Peyer's patch (tissue), 4 donors: ENCODE measurements at places on chromosomes 1 and 21. TPM values are rescaled to one million over a fixed set of nuclear protein-coding genes. Genes with fewer than 3 reads are reported as not detected.

DNA sequence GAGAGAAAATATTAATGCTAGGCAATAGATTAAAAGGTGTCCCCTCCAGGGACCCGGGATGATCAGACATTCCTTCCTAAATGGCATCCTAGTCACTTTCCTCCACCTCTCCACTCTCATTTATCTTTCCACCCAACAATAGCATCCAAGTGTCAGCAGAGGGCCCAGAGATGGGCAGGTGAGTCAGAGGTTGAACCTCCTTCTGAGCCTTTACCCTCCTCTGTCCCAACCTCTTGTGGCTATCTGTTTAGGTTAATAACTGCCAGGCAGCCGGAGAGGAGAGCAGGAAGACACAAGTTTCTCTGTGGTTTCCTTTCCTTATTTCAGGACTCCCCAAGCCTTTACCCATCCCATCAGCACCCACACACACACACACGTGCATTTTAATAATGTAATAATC, 4.1 kb downstream of the GJA5 start:
- no peaks in the 10 kb centered on the region for H3K4me1 ChIP-seq
- no peaks in the 10 kb centered on the region for H3K36me3 ChIP-seq
- DNase-seq, result no peak
- no peaks in the 10 kb centered on the region for H3K27me3 ChIP-seq
- H3K27ac ChIP-seq, result no peak overlapping the region

GRCh38 chr1:234838182-234838581, 228.2 kb upstream of the IRF2BP2 start:
- DNase-seq, result no peak
- no peaks in the 10 kb centered on the region for H3K36me3 ChIP-seq
- peaks cover 10% of the 10 kb centered on the region for H3K4me1 ChIP-seq
- H3K27me3 ChIP-seq, result no peaks in the 10 kb centered on the region
- no peak overlapping the region for H3K4me3 ChIP-seq

DNA sequence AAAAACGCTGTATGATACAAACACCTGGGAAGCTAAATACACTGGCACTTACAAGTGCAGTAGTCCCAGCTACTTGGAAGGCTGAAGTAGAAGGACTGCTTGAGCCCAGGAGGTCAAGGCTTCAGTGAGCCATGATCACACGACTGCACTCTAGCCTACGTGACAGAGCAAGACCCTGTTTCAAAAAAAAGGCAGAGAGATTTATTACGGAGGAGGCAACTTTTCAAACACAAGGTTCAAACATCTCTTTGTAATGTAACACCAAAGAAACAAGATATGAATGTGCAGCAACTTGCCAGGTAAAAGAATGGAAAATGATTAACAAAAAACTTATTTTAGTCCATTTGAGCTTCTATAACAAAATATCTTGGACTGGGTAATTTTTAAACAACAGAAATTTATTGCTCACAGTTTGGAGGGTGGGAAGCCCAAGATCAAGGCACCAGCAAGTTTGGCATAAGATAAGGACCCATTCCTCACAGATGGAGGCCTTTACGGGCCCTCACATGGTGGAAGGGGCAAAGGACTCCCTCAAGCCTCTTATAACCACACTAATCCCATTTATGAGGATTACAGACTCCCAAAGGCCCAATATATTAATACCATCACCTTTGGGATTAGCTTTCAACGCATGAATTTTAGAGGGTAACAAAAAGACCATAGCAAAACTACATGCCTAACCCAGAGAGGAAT, 73.3 kb downstream of the EVI5 start:
- H3K4me3 ChIP-seq, result no peak overlapping the region
- H3K27me3 ChIP-seq, result no peaks in the 10 kb centered on the region
- no peaks in the 10 kb centered on the region for H3K4me1 ChIP-seq

HSD3B2 gene
- 132 TPM for total RNA-seq
